ENCODE measurements at places on chromosomes 4 and X. TPM values are rescaled to one million over a fixed set of nuclear protein-coding genes. Genes with fewer than 3 reads are reported as not detected.

Gene SLC9A7
- 4.6 TPM for polyA plus RNA-seq

Gene SLC26A1
- 0.24 TPM for polyA plus RNA-seq

Gene TMSB15A
- polyA plus RNA-seq, result 1.0 TPM

Gene TNMD
- 0.22 TPM for polyA plus RNA-seq

Gene LIN54
- polyA plus RNA-seq, result 2.9 TPM

Gene AKAP17A
- polyA plus RNA-seq, result 68.2 TPM

Gene DCAF12L2
- not detected for polyA plus RNA-seq

Gene GAGE2A
- polyA plus RNA-seq, result not detected

Gene GIMD1
- polyA plus RNA-seq, result not detected

Gene ASB5
- polyA plus RNA-seq, result not detected

Gene RNF212
- 3.5 TPM for polyA plus RNA-seq

Gene TRIM2
- 13.3 TPM for polyA plus RNA-seq

Gene FRMD7
- polyA plus RNA-seq, result not detected

Gene USP51
- 0.70 TPM for polyA plus RNA-seq

Gene EFNB1
- polyA plus RNA-seq, result 7.2 TPM

Gene RHOXF1
- 1.6 TPM for polyA plus RNA-seq

Gene RNF175
- 0.28 TPM for polyA plus RNA-seq

Gene ZRSR2
- 19.7 TPM for polyA plus RNA-seq

Gene SPANXA2
- polyA plus RNA-seq, result not detected

Gene SYTL5
- not detected for polyA plus RNA-seq

Gene TIGD4
- polyA plus RNA-seq, result not detected

Gene GPR119
- polyA plus RNA-seq, result not detected
